ENCODE measurements at places on chromosomes 6 and 20.

DNA sequence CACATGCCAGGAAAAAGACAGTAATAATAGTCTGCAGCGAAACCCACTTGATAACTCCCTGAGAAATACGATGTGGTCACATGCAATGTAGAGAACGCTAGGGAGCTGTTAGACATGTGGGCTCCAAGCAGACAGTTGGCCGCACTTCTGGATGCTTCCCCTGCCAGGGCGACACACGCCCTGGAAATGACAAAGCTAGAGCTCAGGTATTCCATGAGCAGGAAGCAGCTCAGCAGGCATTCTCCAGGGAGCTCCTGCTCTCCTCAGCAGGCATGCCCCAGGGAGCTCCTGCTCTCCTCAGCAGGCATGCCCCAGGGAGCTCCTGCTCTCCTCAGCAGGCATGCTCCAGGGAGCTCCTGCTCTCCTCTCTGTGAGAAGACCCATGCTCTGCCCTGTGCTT is 52.4 kb upstream of the NXT1 start:
- DNase-seq = no peak

GRCh38 chr6:140966676-140967075 is 1166.0 kb upstream of the GJE1 start:
- DNase-seq = no peak

- DNase-seq = no peak
Measured at GRCh38 chr6:6518631-6519427, 69.7 kb upstream of the LY86 start.

DNA sequence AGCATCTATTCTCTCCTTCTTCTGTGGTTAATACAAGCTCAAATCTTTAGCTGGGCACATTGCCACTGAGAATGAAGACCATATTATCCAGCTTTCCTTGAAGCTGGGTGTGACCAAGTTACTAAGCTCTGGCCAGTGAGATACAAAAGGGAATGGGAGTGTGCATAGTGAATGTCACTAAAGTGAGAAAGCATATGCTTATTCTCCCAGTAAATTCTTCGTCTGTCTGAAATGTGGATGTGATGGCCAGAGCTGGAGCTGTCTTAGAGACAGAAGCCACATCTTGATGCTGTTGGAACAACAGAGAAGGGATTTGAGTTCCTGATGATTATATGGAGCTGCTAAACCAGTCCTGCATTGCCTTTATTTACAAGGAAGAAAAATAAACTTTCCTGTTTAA is 60.1 kb downstream of the SESN1 start:
- DNase-seq = no peak
